ENCODE measurements at places on chromosomes 11 and 22.

GRCh38 chr11:1271002-1271401 is 38.4 kb downstream of the TOLLIP start:
- DNase-seq: no peak

GRCh38 chr22:42623756-42624441 is 9.2 kb upstream of the POLDIP3 start:
- DNase-seq: no peak

DNA sequence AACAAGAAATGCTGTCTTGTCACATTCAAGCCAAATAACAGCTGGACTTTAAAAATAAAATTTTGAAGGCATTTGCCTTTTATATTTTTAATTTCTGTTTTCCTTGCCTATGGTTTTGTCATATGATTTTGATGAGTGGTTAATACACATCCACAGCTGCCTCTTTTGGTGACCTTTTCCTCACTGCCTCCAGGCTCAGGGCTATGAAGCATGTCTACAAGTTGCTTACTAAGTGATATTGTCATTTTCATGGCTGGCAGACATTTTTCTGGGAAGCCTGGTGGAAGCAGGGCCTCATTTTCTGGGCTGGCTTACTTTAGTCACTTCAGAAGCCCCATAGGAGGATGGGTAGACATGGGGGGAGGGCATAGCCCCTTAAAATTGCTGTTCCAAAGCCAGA is 344.9 kb downstream of the SOX6 start:
- DNase-seq: no peak

GRCh38 chr22:33470456-33470855 is 412.3 kb upstream of the SYN3 start:
- DNase-seq: no peak

DNA sequence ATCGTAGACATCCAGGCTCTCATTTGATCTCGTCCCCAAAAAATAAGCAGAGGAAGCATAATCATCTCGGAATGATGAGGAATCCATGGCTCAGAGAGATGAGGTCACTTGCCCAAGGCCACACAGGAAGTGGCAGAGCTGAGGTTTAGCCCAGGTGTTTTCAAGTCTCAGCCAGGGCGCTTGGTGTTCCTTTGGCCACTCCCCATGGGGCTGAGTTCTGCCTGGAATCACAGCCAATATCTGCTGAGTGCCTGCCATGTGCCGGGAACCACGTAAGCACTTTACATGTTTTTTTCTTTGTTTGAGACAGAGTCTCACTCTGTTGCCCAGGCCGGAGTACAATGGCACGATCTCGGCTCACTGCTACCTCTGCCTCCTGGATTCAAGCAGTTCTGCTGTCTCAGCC is 29.5 kb upstream of the MYH9 start:
- DNase-seq: no peak

GRCh38 chr11:126084608-126084912 is 21.9 kb upstream of the CDON start:
- no peak for DNase-seq

DNA sequence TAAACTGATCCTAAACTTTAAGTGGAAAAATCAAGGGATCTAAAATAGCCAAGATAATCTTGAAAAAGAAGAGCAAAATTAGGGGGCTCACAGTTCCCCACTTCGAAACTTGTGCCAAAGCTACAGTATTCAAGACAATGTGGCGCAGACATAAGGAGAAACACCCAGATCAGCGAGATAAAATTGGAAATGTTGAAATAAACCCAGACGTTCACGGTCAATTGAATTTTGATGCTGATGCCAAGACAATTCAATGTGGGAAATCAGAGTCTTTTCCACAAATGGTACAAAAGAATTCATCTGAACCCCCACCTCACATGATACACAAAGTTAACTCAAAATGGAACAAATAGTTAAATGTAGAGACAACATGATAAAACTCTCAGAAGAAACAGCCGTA is 601.6 kb downstream of the BRD1 start:
- DNase-seq: no peak

DNA sequence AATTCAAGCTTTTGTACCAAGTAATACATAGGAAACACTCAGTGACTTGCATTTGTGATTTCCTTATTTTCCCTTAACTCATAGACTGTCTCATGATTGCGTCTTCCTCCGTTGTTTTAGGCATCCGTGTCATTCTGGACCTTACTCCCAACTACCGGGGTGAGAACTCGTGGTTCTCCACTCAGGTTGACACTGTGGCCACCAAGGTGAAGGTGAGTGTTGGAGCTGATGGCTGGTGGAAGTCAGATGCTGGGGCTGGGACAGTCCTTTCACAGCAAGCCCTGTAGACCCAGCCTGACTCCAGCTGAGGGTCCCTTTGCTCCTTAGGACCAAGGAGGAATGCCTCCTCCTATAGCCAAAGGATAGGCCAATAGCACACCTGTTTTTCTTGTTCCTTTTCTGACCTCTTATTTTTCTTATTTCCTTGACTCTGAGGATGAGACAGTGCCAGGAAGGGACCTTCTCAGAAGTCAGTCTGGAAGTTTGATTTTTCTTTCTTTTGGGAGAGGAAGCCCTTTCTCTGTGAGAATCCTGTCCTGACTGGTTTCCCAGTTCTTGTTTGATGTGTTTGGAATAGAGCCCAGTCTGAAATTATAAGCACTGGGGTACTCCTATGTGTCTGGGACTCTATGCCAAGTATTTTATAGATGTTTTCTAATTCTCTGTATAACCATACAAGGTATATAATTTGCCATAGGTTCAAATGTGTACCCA is 2.2 kb downstream of the SLC3A2 start:
- DNase-seq: no peak

DNA sequence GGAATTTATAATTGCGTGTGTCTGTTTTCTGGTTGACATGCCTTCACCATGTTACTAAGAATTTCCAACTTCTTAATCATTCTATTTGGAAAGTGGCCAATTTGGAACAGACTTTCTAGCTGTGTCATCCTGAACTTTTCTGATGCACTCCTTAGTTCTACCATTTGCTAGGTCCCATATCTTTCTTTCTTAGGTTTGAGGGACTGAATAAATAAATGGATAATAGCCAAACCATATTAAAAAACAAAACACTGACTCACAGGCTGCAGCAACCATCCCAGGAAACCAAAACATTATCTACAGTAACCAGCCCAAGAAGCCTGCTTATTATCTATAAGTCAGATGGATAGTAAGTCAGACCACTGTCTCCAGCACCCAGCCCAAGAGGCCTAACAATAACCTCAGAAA is 57.5 kb upstream of the PLET1 start:
- no peak for DNase-seq

GRCh38 chr11:94583866-94584500 is 16.8 kb downstream of the PIWIL4 start:
- no peak for DNase-seq

DNA sequence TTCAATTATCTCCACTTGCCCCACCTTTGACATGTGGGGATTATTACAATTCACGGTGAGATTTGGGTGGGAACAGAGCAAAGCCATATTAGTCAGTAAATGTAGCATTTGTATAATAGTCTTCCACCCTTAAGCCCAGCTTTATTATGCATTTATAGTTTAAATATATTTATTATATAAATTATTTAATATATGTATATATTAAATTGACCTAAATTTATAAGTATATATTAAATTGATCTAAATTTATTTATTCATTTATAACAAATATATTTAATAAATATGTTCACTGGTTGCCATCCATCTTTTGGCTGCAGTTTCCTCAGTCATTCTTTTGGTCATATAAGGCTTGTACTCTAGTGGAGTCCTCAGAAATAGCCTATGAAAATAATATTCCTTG is 23.6 kb upstream of the CHORDC1 start:
- no peak for DNase-seq

DNA sequence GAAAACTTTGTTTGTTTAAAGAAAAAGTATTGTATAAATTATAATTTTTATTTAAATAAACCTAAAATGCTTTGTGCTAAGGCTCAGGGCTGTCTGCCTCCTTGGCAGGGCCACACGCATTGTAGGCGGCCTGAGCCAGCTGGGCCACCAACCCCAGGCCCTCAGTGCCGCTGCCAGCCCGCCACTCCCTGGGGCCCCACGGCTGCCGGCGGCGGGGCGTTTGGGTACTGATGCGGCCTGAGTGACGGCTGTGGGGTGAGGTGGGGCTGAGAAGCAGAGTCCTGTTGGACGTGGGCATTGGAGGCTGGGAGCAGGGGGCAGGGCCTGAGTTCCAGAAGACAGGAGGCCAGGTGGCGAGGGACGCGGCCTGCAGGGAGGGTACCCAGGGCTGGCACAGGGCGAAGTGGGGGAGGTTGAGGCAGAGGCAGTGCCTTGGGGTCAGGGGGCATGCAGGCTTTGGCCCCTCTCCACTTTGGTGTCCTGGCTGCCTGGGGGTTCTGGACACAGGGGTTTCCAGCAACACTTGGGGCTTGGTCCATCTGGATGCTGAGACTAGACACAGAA is 58.3 kb downstream of the CERK start:
- DNase-seq: no peak

DNA sequence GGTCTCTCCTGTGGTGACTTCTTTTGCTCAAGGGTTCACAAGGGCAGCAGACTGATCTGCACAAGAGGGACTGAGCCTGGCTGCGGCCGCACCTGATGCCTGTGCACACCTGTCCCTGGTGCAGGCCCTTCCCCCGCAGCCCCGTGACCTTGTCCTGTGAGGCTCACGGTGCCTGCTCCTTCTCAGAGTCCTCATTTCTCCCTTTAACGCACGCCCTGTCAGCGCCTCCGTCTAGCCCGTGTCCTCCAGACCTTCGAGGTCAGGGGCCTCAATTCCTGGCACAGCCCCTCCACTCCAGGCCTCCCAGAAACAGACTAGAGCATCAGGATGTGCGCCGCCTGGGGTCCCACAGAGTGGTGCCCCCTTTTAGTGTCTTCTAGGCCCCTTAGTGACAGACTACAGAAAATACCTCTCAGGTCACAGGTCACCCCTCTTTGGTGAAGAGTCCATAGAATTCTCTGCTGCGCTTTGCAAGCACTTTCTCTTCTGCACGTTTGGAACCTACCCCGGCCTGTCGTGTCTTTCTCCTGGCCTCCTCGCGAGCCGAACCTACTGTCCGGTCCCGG is 1.0 kb upstream of the DRD4 start:
- no peak for DNase-seq

GRCh38 chr11:100188137-100188783 is 498.8 kb upstream of the ARHGAP42 start:
- no peak for DNase-seq

GRCh38 chr11:18091731-18092130 is 14.2 kb downstream of the SAAL1 start:
- DNase-seq: no peak

GRCh38 chr11:90447618-90448017 is 224.8 kb upstream of the CHORDC1 start:
- DNase-seq: no peak

GRCh38 chr11:45772986-45773785 is 31.8 kb upstream of the SLC35C1 start:
- DNase-seq: no peak

DNA sequence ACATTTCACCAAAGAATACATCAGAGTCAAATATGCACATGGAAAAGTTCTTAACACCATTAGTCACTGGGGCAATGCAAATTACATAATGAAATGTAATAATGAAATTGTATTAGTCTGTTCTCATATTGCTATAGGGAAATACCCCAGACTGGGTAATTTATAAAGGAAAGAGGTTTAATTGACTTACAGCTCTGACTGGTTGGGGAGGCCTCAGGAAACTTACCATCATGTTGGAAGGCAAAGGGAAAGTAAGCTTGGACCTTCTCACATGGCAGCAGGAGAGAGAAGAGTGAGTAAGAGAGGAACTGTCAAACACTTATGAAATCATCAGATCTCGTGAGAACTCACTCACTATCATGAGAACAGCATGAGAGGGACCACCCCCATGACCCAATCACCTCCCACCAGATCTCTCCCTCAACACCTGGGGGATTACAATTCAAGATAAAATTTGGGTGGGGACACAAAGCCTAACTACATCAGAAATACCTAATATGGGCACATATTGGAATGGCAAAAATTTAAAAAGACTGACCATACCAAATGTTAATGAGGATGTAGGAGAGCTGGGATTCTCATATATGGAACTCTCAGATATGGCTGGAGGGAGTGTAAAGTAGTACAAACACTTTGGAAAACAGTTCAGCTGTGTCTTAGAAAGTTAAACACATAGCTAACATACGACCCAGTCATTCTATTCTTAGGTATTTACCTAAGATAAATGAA is 65.1 kb upstream of the CD44 start:
- DNase-seq: no peak

GRCh38 chr11:16271258-16271657 is 85.1 kb downstream of the SOX6 start:
- no peak for DNase-seq

GRCh38 chr11:124739479-124740276 is at the start of gene NRGN:
NRGN (plus strand) TSS chr11:124739942; CDS start chr11:124740085, 143 bp downstream.
- DNase-seq: peak; percentile 52

- no peak for DNase-seq
Observed at GRCh38 chr11:44761551-44761961, 34.8 kb downstream of the TSPAN18 start.

DNA sequence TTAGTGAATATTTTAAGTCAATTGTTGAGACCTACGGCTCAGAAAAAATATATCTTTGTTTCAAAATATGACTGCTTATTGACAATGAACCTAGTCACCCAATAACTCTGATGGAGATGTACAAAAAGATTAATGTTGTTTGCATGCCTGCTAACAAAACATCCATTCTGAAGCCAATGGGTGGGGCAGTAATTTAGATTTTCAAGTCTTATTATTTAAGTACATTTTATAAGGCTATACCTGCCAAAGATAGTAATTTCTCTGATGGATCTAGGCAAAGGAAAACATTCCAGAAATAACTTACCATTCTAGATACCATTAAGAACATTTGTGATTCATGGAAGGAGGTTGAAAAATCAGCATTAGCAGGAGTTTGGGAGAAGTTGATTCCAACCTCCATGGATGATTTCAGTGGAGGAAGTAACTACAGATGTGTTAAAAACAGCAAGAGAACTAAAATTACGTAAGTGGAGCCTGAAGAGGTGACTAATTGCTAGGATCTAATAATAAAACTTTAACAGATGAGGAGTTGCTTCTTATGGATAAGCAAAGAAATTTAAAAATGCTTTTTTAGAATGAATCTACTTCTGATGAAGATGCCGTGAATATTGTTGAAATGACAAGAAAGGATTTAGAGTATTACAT is 26.4 kb upstream of the OR8D2 start:
- DNase-seq: no peak

DNA sequence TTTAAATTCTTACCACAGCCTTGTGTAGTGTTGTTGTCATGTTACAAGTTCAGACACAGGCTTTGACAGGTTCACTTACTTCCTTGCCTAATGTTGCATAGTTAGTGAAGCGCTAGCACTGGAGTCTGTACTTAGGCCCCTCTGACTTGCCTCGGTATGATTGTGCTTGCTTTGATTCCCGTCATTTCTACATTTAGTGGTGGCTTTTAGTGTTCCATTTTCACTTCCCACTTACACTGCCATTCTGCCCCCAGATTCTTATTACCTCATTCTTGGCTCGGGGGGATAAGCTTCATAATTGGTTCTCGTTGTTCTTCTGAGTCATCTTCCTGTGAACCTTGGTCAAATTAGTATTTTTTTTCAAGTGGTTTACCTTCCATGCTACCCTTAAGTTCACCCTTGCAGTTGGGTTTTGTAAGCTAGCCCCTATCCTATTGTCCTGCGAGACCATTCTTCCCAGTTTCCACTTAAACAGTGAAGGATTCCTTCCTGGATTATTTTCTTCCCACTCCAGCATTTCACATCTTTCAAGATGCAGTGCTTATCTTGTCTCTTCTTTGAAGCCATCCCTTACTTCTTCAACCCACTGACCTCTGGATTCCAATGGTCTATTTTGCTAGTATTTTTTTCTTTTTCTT is 68.7 kb downstream of the DDX10 start:
- no peak for DNase-seq
